SJSA1 (cell line): ENCODE measurements at places on chromosomes 1 and 21.

- DNase-seq, result no peak
Measured at GRCh38 chr1:210944252-210944651, 189.7 kb downstream of the KCNH1 start.

DNA sequence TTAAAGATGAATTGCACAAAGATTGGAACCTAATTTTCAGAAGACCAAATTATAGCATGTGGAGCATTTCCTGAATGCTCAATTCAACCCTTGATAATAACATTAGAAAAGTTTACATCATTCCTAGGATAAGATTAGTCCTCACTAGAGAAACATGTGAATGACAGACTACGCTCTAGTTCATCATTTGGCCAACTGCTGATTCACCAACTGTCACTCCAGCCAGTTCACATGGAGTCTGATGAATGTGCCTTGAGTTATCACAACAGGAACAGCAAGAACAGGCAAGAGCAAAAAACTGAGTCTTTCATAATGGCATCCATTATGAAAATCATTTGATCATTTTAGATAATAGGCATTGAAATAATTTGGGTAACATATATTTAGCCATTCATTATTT, 415.9 kb downstream of the PTPRC start:
- no peak for DNase-seq

- no peak for DNase-seq
Measured at GRCh38 chr1:22182715-22183114, 39.8 kb upstream of the WNT4 start.

DNA sequence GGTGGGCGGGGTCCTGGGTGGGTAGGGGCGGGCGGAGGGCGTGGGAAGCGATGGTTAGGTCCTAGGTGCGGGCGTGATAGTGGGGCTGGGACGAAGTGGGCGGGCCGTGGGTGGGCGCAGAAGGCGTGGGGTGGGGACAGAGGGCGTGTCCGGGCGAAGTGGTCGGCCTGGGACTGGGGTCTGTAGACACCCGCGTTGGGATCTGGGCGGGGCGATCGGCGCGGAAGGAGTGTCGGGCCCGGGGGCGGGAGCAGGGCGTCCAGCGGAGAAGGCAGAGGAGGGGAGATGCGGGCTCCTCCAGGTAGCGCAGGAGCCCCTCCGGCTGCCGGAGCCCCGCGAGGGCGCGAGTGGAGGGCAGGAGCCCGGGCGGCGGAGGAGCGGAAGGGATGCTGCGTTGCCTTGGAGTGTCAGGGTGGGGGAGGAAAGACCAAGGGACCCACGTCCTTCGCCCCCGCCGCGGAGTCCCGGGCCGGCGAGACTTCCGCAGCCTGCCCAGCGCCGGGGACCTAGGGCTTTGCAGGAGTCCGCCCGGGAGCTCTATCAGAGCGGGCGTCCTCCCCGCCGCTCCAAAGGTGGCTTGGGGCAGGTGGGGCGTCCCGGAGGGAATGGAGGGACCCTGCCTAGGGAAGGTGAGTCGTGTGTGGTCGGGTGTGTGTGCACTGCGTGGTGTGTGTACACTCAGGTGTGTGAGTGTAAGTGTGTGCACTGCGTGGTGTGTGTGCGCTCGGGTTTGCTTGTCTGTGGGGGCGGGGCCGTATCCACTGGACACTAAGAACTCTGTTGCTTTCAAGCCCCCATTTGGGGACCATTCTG, 27.0 kb upstream of the PRSS38 start:
- peak; percentile 67 for DNase-seq

DNA sequence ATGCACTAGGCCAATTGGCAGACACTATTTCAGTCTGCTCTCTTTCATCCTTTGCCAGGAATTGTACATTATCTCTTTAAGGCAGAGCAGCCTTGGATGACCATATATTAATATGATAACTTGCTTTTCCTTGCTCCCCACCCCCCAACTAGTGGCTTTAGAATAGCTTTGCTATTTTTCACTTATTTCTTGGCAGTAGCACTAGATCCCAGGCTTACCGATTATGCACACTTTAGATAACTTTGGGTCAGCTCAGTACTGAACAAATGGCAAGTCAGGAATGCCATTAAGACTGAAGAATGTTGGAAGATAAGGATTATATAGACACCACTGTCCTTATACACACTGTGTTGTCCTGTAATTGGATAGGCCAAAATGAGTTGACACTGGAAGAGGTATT, 146.4 kb downstream of the FGGY start:
- no peak for DNase-seq

GRCh38 chr1:174337000-174337681, 110.6 kb upstream of the GPR52 start:
- DNase-seq, result no peak

DNA sequence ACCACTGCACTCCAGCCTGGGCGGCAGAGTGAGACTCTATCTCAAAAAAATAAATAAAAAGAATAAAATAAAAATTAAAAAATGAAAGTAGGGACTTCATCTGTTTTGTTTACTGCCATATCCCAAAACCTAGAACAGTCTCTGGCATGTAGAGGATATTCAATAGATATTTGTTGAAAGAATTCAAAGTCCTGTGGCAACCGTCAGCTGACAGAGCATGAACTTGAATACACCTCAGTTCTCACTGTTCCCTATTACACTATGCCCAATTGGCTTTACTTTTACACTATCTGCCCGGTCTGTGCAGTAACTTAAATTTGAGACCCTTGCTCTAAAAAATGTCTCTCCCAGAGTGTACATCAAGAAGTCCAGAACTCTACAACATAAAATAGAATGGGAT, 46.2 kb downstream of the PRDX6 start:
- no peak for DNase-seq

- no peak for DNase-seq
Measured at GRCh38 chr1:71106658-71107322, 26.0 kb upstream of the ZRANB2 start.

GRCh38 chr1:198118134-198118533, 38.7 kb upstream of the NEK7 start:
- DNase-seq, result no peak

DNA sequence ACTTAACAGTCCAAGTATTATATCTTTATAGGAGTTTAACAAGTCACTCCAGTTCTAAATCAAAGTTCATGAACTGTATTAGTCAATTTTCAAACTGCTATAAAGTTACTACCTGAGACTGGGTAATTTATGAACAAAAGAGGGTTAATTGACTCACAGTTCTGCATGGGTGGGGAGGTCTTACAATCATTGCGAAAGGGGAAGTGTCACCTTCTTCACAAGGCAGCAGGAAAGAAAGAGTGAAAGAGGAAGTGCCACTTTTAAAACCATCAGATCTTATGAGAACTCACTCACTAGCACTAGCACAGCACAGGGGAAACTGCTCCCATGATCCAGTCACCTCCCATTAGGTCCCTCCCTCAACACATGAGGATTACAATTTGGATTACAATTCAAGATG, 70.0 kb downstream of the CLCA4 start:
- no peak for DNase-seq

DNA sequence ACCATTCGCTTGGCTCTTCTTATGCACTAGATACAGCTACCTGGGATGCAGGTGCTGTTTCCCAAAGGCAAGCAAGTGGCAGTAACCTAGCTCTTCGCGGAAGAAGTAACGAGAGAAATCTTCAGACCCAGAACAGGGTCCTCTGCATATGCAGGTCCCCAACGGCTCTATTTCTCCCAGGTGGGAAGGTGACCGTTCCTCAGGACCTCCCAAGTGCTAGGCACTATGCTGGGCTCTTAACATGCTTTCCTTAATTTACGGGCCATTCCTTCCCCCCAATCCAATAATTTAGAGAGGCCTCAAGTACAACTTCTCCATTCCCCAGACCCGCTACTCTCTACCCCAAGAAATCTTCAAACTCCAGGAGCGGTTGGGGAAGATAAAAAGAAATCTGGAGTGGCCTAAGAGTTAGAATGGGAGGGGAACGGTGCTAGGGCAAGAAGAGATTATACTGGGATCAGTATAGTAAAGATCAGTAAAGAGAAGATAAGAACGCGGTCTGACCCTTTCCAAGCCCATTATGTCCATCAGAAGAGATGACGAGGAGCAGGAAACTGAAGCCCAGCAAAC, 410 bp downstream of the TXNDC12 start:
- no peak for DNase-seq

DNA sequence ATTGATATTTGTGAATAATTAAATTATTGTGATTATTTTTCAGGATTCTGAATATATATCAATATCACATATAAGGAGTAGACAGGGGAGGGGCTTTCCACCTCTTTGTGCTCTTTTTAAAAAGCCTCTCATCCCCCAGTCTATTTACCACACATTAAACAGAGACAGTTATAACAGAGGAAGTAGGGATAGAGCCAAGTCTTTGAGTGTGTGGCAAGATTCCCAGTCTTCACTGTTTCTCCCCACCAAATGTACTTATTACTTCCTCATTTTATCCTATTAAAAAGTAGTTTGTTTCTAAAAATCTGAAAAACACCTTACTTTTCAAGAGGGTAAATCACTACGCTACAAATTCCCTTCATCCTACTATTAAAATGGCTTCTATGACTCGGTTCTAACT, 46.7 kb downstream of the EPS15 start:
- DNase-seq, result no peak

- no peak for DNase-seq
Measured at GRCh38 chr1:104953555-104953954, 1203.9 kb downstream of the AMY1C start.

- no peak for DNase-seq
Measured at GRCh38 chr1:7456722-7457082, 314.4 kb upstream of the VAMP3 start.

- DNase-seq, result no peak
Measured at GRCh38 chr1:166302989-166303758, 136.4 kb upstream of the FAM78B start.

- DNase-seq, result no peak
Measured at GRCh38 chr1:183761871-183762270, 43.0 kb upstream of the RGL1 start.

DNA sequence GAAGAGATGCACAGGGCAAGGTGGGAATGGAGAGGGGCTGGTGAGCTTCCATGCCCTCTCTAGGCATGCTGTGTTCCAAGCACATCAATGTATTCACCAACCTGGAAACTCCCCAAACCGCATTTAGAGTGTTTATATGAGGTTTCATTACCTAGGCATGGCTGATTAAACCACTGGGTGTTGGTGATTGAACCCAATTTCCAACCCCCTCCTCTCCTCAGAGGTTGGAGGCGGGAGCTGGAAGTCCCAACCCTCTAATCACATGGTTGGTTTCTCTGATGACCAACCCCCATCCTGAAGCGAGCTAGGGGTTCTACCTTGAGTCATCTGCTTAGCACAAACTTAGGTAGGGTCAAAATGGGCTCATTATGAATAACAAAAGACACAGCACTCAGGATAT, 3.0 kb upstream of the PPIE start:
- no peak for DNase-seq

- no peak for DNase-seq
Measured at GRCh38 chr1:198701250-198701649, 62.4 kb downstream of the PTPRC start.

- peak; percentile 73 for DNase-seq
Measured at GRCh38 chr1:30816211-30817076, 58.9 kb upstream of the LAPTM5 start.

DNA sequence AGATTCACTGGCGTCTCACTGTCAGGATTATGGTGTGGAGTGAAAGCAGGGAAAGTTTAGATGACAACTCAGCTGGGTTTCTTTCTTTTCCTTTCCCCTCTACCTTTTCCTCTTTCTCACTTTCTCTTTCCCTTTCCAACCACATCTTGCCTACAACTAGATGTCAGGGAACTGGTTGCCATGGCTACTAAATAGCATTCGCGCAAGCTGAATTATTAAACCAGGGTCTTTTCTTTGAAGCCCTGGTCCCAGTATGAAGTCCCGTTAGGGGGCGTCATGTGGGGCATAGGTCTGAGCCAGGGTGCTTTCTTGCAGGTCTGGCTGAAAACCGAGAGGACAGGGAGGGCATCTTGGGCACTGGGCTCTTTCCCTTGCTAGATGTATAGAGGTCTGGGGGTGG, 168.4 kb upstream of the CACNA1E start:
- no peak for DNase-seq

GRCh38 chr1:20123722-20124455, 4.6 kb upstream of the PLA2G2D start:
- no peak for DNase-seq

DNA sequence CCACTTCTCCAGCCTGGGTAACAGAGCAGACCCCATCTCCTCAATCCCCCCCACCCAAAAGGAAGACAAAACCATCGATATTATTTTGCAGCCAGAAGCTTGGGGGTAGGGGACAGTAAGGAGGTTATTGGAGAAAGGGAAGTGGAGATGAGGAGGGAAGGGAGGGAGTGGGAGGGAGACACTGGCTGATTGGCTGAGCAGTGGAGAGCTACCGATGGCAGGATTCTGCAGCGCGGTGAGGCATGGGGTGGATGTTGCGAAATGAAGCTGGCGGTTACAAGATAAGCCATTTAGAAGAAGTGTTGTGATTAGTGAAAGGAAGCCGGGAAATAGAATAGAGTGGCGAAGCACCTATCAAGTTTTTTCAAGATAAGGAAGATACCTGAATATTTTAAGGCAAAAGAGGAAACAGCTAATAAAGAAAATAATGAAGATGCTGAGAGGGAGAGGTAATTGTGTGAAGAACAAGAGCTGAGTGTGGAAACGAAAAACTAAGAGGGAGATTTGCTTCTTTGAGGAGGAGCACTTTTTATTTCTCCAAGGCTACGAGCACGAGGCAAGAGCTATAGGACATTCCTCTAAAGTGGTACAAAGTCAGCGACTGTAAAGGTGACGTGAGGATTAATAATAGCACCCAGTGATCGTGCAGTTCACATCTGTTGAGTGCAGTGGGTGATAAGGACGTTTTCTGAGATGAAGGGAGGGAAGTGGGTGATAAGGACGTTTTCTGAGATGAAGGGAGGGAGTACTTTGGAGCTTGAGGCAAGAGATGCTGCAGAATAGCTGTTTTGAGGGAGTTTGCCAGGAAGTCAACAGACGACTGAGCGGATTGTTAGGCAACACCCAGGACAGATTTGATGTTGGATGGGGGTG, 103.2 kb upstream of the KIF26B start:
- DNase-seq, result no peak

DNA sequence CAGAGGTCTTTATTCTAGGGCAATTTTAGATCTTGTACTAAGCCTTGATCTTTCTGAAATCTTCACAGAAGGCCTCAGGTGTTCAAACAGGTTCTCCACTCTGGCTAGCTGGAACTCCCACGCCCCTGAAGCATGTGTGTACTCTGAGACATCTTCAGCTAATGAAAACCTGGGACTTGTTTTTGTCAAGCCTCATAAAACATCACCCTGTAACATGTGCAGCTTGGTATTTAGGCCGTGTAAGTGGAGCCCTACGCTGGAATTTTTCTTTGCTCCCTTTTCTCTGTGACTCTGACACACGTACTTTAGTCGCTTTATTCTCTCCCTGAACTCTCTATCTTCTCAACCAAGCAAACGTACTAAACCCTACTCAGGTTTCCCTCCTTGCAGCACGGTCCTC, 701.9 kb upstream of the ZP4 start:
- DNase-seq, result no peak
